G401 (cell line): ENCODE measurements at places on chromosomes 4 and X. TPM values are rescaled to one million over a fixed set of nuclear protein-coding genes. Genes with fewer than 3 reads are reported as not detected.

- DNase-seq, result no peak
Measured at GRCh38 chrX:17370191-17370590, 4.8 kb upstream of the NHS start.

DNA sequence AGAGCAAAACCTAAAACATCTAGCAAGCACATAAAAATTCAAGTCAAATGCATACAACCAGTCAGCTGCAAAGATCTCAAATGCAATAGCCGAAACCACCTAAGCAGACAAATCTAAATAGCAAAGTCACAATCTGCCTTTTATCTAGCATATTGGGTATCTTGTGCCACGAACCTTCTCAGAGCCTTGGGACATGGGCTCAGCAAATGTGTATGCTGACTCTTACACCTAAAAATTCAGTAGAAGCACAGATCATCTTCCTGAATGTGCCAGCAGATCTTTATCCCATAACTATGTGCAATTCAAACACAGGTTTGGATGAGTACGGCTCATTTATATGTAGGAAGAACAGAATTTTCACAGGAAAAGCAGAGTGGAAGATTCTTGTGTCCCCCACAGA is 492.1 kb downstream of the INPP4B start:
- DNase-seq, result no peak

GRCh38 chrX:13283512-13283911 is 36.3 kb downstream of the ATXN3L start:
- peak; percentile 21 for DNase-seq

GRCh38 chr4:128589384-128589965 is 220.0 kb upstream of the JADE1 start:
- no peak for DNase-seq

Gene CT45A2
- total RNA-seq, result not detected in 2 replicates
